Activated T-helper 1 cell treated with anti-CD3 and anti-CD28 coated beads, Interleukin-12 subunit alpha, Interleukin-12 subunit beta, Interleukin-2, Interleukin-4 antibody, amounts not matched to agents 30 ng/mL and 10 ng/mL and 1 ng/mL, durations not matched to agents 14 hours and 24 hours and 36 hours (primary cell): ENCODE measurements at places on chromosomes 7 and 10. TPM values are rescaled to one million over a fixed set of nuclear protein-coding genes. Genes with fewer than 3 reads are reported as not detected.
A peak's percentile ranks its signal among the peaks of the same experiment; 100 is the strongest.

INMT gene
- total RNA-seq, result 0.23 TPM in 1 of 2 replicates, not detected in the other

CD36 gene
- not detected in 2 replicates for total RNA-seq

EVX1 gene
- total RNA-seq, result not detected in 2 replicates

NUTM2A gene
- 0.31 TPM in 1 of 2 replicates, not detected in the other for total RNA-seq

PDAP1 gene
- total RNA-seq, result 160 and 162 TPM in 2 replicates

VGF gene
- 0.10 and 0.21 TPM in 2 replicates for total RNA-seq

CALML3 gene
- total RNA-seq, result not detected in 2 replicates

ZNF277 gene
- 12.1 and 14.0 TPM in 2 replicates for total RNA-seq

ZNF365 gene
- not detected in 2 replicates for total RNA-seq

GRCh38 chr10:71396711-71397295 lies at the start of gene CDH23:
Gene CDH23, plus strand, starts transcription at chr10:71396920. Its CDS starts 42,912 bp downstream, at chr10:71439832.
- no peaks in the 10 kb centered on the region for H3K4me1 ChIP-seq
- no peak for DNase-seq
- H3K27me3 ChIP-seq, result peaks cover 47% of the 10 kb centered on the region
- no peak within 1 kb of the TSS for H3K27ac ChIP-seq
- peak within 1 kb of the TSS; percentile 62 for H3K4me3 ChIP-seq

- DNase-seq, result no peak
- H3K27ac ChIP-seq, result no peak overlapping the region
- no peak overlapping the region for H3K4me3 ChIP-seq
- H3K4me1 ChIP-seq, result no peaks in the 10 kb centered on the region
- H3K27me3 ChIP-seq, result peaks cover 10% of the 10 kb centered on the region
Observed at GRCh38 chr7:116305485-116306408, 95.4 kb downstream of the TES start.

DNA sequence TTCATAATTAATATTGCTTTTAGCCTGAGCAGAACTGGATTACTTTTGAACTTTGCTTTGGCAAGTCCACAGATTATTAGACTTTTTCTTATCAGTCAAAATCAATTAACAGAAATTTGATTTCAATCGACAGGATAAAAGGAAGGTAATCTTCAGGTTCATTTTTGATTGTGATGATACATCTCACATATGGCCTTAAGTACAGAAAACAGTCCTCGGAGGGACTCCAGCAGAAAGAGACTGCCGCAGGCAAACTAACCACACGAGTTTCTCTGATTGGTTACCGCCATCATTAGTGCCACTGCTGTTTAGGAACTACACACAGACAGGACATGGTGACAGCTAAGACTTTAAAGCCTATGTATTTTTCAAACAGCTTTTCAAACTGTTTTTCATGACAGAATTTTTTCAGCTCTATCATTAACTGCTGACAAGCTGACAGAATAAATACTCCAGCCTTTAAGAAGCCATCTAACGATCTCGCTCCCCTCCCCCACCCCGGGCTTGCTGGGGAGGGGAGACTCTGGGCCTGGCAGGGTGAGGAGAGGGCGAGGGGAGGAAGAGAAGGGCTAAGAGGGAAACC lies 668.2 kb downstream of the KCNMA1 start:
- H3K27me3 ChIP-seq, result no peaks in the 10 kb centered on the region
- no peak overlapping the region for H3K4me3 ChIP-seq
- H3K36me3 ChIP-seq, result no peaks in the 10 kb centered on the region
- no peak for DNase-seq

DNA sequence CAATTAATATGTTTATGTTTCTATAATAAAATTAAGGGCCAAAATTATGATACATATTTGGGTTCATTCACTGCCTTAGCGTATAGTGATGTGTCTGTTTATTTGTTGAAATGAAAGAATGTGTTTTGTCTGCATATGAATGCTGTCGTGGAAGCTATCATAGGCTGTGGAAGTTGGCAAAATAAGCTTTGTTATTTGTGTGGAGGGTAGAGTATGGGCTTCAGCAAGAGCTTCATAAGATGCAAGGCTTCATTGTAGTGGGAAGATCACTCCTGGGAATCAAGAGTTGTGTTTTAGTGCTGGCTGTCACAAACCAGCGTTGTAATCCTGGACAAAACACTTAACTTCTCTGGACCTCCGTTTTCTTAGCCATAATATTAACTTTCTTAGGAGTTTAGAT lies 2.5 kb downstream of the SLK start:
- DNase-seq, result no peak
- H3K36me3 ChIP-seq, result peaks cover 6% of the 10 kb centered on the region
- no peak overlapping the region for H3K27ac ChIP-seq
- H3K4me3 ChIP-seq, result peak overlapping the region; percentile 97
- H3K27me3 ChIP-seq, result no peaks in the 10 kb centered on the region

DNA sequence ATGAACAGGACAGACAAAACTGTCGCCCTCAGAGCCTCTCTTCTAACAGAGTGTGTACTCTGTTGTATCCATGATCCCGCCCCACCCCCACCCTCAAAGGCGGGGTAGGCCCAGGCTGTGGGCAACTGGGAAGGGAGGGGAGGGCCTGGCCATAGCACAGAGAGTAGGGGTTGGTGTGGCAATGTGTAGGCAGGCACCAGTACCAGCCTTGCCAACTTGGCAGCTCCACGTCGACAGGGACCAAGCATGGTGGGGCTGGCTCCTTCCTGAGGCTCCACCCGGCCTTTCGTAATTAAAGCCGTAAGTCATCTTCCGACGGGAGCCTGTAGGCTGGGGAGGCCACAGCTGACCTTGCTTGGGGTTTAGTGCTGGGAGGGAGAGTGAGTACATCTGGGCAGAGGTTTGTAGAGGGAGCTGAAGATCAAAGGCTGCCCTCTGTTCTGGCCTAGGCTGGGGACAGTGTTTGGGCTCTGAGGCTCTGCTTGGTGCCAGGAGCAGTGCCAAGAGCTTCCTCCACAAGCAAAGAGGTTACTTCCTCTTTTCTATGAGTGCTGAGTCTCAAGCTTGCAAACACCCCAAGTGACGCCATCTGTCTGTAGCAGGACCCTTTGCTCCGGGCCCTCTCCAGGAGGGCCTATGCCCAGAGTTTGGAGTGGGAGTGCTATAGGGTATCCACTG lies 121.6 kb downstream of the C10orf105 start:
- H3K27ac ChIP-seq, result no peak overlapping the region
- H3K27me3 ChIP-seq, result no peaks in the 10 kb centered on the region
- H3K4me3 ChIP-seq, result no peak overlapping the region
- no peak for DNase-seq
- peaks cover 10% of the 10 kb centered on the region for H3K4me1 ChIP-seq
- no peaks in the 10 kb centered on the region for H3K36me3 ChIP-seq

- no peak overlapping the region for H3K4me3 ChIP-seq
- DNase-seq, result no peak
- peaks cover 54% of the 10 kb centered on the region for H3K4me1 ChIP-seq
- H3K27me3 ChIP-seq, result no peaks in the 10 kb centered on the region
Observed at GRCh38 chr7:127907110-127908040, 123.9 kb downstream of the LRRC4 start.

- H3K27ac ChIP-seq, result peak overlapping the region; percentile 71
- no peak overlapping the region for H3K4me3 ChIP-seq
Observed at GRCh38 chr7:100372694-100373093, 593 bp upstream of the PILRA start.

DNA sequence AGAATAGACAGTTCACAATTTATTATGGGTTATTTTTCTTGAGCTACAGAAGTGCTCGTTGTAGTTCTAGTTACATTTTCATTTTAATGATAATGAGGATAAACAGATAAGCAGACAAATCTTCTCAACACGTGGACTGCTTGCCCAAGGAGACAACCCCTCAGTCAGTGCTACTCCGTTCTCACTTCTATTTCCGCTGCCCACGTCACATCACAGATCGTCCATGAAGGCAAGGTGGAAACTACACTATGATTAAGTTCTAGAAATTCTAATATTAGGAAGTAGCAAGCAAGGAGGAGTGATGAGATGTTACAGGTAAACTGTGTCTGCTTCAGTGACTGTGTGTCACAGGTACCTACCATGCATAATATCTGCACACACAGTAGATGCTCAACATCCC lies 210.5 kb downstream of the CHCHD3 start:
- H3K4me1 ChIP-seq, result no peaks in the 10 kb centered on the region
- DNase-seq, result no peak
- H3K36me3 ChIP-seq, result peaks cover 2% of the 10 kb centered on the region
- peak overlapping the region; percentile 13 for H3K27ac ChIP-seq
- no peak overlapping the region for H3K4me3 ChIP-seq

- no peak overlapping the region for H3K27ac ChIP-seq
- H3K4me3 ChIP-seq, result no peak overlapping the region
- no peaks in the 10 kb centered on the region for H3K36me3 ChIP-seq
- H3K27me3 ChIP-seq, result no peaks in the 10 kb centered on the region
- H3K4me1 ChIP-seq, result no peaks in the 10 kb centered on the region
Observed at GRCh38 chr10:37434091-37434490, 308.7 kb downstream of the ANKRD30A start.

DNA sequence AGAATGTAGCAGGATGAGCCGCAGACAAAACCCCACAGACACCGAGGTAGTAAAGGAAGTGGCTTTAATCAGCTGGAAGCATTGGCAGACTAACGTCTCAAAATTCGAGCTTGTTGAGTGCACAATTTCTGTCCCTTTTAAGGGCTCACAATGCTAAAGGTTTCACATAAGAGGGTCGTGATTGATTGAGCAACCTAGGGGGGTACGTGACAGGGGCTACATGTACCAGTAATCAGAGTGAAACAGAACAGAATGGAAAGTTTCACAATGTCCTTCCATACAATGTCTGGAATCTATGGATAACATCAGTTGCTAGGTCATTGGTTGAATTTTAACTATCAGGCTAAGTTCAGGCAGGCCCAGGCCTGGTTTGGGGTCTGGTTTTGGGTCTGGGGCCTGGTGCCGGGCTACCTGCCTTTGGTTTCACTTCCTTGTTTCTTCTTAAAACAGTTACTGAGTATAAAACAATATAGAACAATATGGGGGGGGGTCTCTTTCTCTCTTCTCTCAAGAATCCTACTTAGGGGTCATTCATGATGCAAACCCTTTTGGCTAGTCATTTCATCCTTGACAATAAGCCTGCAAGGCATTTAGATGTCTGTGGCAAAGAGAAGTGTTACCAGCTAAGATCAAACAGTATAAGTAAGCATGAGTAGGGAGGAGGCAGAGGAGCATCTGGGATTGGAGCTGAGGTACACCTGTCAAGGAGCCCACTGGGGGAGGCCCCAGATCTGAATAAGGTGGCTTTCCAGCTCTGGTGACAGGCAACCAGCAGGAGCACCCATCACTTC lies 364.1 kb downstream of the TNS3 start:
- no peak overlapping the region for H3K27ac ChIP-seq
- peaks cover 3% of the 10 kb centered on the region for H3K27me3 ChIP-seq
- no peaks in the 10 kb centered on the region for H3K4me1 ChIP-seq
- H3K36me3 ChIP-seq, result no peaks in the 10 kb centered on the region

DNA sequence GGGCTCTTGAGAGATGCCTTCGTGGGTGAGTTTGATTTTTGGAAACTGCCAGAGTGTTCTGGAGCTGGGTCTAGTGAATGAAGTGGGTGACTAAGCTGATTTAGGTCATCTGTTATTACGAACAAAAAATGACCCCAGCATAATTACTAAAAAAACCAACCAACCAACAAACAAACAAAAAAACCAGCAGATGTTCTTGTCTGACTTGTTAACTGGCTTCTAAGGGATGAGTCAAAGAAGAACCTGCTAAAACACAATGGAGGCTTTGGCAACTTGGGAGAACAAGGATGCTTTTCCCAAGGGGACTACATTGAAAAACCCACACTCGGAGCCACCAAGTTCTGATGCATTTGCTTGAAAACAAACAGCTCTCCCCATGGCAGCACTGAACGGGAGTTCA lies 11.5 kb downstream of the TACR2 start:
- no peak for DNase-seq
- no peaks in the 10 kb centered on the region for H3K27me3 ChIP-seq
- H3K27ac ChIP-seq, result no peak overlapping the region
- no peak overlapping the region for H3K4me3 ChIP-seq

- H3K27ac ChIP-seq, result no peak overlapping the region
- H3K36me3 ChIP-seq, result peaks cover 2% of the 10 kb centered on the region
- H3K4me1 ChIP-seq, result peaks cover 9% of the 10 kb centered on the region
- no peak overlapping the region for H3K4me3 ChIP-seq
Observed at GRCh38 chr10:48400129-48400849, 93.8 kb downstream of the MAPK8 start.

GRCh38 chr7:113480537-113480936 lies 362.2 kb upstream of the SMIM30 start:
- no peaks in the 10 kb centered on the region for H3K4me1 ChIP-seq
- no peak overlapping the region for H3K27ac ChIP-seq
- no peak for DNase-seq
- H3K27me3 ChIP-seq, result no peaks in the 10 kb centered on the region

GRCh38 chr7:18610331-18610948 lies 114.9 kb downstream of the HDAC9 start:
- H3K27ac ChIP-seq, result no peak overlapping the region
- H3K4me1 ChIP-seq, result no peaks in the 10 kb centered on the region
- H3K4me3 ChIP-seq, result no peak overlapping the region
- H3K27me3 ChIP-seq, result no peaks in the 10 kb centered on the region
- no peak for DNase-seq

DNA sequence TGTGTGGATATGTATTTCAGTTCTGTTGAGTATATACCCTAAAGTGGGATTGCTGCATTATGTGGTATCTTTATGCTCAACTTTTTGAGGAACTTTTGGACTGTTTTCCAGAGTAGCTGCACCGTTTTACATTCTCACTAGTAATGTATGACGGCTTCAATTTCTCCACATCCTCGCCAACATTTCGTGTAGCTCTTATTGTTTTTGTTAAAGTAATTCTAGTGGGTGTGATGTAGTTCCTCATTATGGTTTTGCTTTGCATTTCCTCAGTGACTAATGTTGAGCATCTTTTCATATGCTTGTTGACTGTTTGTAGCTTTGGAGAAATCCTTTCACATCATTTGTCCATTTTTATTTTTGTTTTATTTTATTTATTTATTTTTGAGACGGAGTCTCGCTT lies 4.5 kb downstream of the STMP1 start:
- no peak for DNase-seq
- H3K27me3 ChIP-seq, result no peaks in the 10 kb centered on the region
- no peak overlapping the region for H3K4me3 ChIP-seq
- no peak overlapping the region for H3K27ac ChIP-seq

- H3K27ac ChIP-seq, result peak overlapping the region; percentile 96
- peaks cover 4% of the 10 kb centered on the region for H3K27me3 ChIP-seq
- peaks cover 34% of the 10 kb centered on the region for H3K4me1 ChIP-seq
- no peaks in the 10 kb centered on the region for H3K36me3 ChIP-seq
- peak overlapping the region; percentile 92 for H3K4me3 ChIP-seq
Observed at GRCh38 chr10:49539320-49539885, 482 bp upstream of the ERCC6 start.

DNA sequence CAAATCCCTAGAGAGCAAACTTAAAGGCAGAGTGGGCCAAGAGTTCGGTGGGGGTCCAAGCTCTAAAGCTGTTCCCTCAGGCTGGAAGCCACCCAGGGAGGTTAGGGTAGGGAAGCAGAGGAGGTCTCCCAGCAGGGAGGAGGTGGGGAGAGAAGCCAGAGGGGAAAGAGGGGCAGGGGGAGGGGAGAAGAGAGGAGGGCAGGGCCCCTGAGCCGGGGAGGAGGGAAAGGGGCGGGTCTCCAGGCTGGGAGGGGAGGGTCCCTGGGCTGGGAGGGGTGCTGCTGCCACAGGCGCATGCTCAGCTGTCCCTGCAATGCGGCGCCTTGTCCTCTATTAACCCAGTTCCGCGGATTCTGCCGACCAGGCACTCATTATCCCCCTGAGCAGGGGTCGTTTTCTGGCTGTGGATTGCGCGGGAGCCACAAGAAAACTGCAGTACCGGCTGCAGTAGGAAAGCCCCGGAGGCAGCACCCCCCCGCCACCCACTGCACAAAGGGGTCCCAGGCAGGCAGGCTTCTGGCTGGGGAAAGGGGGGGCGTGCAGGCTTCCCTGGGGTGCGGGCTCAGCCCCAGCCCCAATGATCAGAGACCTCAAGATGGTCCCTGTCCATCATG lies 49.3 kb downstream of the CAMK2B start:
- H3K4me3 ChIP-seq, result no peak overlapping the region
- H3K27me3 ChIP-seq, result no peaks in the 10 kb centered on the region
- DNase-seq, result no peak
- no peaks in the 10 kb centered on the region for H3K4me1 ChIP-seq
- H3K27ac ChIP-seq, result no peak overlapping the region
